Naive thymus-derived CD4-positive, alpha-beta T cell (primary cell): ENCODE measurements at places on chromosomes 7 and 10.
A peak's percentile ranks its signal among the peaks of the same experiment; 100 is the strongest.

GRCh38 chr10:128950159-128950915 is 516.7 kb upstream of the MGMT start:
- no peak for DNase-seq

- DNase-seq, result peak; percentile 48
Observed at GRCh38 chr10:132142396-132143161, 44.2 kb upstream of the DPYSL4 start.

- DNase-seq, result peak; percentile 37
Observed at GRCh38 chr10:97081621-97082235, 104.0 kb downstream of the SLIT1 start.

- DNase-seq, result no peak
Observed at GRCh38 chr7:151095828-151096475, 9.7 kb downstream of the AGAP3 start.

DNA sequence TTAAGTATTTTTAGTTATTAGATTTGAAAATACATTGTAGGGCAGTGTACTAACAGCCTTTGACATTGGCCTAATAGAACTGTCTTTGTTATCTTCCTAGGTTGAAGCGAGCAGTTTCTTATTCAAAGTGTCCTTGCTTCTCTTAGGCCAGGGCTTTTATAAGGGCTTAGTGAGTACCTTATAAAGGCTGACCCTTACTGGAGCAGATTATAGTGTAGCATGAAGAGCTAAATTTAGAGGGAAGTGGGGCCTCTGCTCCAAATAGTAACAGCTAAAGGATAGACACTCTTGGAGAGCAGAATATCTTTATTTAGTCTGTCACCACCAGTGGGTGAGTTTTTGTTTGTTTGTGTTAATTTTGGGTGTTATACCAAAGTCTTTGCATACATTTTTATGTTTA is 15.9 kb downstream of the BZW2 start:
- DNase-seq, result no peak

DNA sequence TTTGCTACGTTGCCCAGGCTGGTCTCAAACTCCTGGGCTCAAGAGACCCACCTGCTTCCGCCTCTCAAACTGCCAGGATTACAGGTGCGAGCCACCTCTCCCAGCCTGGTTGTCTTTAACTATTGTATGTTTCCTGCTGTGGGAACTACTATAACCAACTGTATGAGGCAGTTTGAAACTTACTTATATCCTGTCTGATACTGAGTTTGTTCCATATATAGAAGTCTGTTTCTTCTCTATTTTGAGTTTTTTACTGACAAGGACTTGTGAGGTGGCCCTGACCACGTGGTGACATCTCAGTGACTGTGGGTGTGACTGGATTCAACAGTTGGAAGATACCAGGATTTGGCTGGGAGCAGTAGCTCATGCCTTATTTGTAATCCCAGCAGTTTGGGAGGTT is 14.2 kb downstream of the FBH1 start:
- DNase-seq, result no peak

GRCh38 chr10:54262726-54263125 is 538.3 kb downstream of the PCDH15 start:
- no peak for DNase-seq

DNA sequence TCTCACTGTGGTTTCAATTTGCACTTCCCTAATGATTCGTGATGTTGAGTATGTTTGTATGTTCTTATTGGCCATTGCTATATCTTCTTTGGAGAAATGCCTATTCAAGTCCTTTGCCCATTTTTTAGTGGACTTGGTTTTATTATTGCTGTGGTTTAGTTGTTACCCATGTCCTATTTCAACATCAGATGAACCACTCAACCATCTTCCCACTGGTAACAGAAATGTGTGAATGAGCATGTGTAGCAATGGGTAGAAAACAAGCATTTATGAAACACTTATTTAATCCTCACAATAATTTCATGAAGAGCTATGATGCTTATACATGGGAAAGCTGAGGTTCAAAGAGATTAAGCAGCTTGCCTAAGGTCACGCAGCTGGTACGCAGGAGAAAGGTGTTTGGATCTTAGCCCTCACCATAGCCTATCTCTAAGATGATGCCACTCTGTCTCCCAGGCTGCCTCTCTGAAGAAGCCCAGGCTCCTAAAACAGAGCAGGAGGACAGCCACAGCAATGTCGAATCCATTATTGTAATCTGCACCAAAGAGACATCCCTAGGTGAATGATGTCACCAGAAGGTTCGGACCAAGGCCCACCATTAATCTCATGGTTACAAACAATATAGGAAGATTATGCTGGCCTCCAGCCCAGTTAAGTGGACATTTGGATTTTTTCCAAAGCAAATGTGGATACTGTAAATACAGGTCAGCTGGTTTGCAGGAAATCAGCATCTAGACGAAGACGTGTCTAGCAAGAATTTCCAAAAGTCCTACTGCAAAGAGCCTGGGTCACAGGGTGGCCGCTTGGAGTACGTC is 447.6 kb upstream of the ZMIZ1 start:
- DNase-seq, result no peak

DNA sequence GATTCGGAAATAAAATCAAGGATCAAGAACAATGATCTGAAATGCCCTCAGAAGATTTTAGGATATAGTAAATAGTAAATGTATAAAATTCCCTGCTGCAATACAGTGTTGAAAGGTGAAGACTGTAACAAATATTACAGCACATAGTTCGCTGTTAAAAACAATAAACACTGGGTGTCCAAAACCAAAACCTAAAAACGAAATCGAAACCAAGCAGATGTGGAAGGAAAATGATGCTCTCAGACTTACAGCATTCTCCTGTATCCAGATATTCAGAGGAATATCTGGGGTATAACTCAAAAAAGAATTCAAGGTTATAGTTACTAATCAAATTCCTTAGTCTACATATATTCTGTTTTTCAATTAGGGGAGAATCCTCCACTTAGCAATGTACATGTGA is 708.1 kb upstream of the PCDH15 start:
- no peak for DNase-seq

- DNase-seq, result no peak
Observed at GRCh38 chr10:62224606-62225005, 44.0 kb downstream of the RTKN2 start.

- no peak for DNase-seq
Observed at GRCh38 chr7:40640566-40640965, 505.8 kb downstream of the SUGCT start.

- DNase-seq, result no peak
Observed at GRCh38 chr7:108467391-108467790, 11.2 kb upstream of the NRCAM start.

DNA sequence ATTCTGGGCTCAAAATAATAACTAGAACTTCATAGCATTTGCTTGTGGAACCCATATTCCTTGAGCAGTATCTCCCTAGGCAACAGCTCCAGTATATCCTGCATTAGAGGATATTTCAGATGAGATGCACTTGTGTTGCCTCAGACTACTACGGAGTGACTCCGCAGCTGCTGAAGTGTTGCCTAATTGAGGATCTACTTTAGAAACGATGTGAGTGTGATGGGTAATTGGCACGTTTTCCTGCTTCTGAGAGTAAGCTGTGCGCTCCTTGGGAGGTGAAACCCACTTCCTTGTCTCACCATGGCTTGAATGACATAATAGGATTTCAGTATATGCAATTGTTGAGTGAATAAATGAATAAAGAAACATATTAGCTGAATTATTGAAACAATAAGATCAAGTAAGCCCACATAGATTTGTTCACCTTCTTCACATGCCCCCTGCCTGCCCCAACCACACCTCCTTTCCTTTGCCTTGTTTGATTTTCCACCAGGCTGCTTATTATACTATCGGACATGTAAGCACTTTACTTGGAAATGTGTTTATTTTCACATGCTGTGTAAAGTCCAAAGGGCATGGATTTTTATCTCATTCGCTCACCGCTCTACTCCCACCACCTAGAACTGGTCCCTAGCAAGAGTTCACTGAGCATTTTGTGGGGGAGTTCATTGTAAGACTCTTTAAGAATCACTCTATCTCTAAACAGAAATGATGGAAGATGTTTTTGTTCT is 303.8 kb downstream of the KCNMA1 start:
- no peak for DNase-seq

GRCh38 chr10:1966712-1967376 is 229.5 kb upstream of the ADARB2 start:
- DNase-seq, result no peak

GRCh38 chr7:75984130-75985008 is 10.0 kb downstream of the TMEM120A start:
- DNase-seq, result no peak

DNA sequence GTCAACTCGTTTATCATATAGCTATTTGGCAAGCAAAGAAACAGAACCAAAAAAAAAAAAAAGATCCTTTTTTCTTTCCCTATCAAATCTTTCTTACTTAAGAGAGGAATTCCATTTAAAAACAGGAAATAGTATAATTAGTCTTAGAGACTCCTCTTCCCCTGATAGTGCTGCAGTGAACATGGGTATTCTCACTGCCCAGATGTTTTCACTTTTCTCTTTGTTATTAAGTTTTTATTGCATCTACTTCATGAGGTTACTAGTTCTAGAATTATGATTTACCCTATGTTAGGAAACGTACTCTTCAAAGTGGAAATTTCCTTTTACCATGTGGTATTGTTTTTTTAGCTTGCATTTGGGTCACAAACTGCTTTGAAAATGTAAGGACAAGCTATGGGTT is 8.5 kb downstream of the CASP2 start:
- DNase-seq, result no peak

- no peak for DNase-seq
Observed at GRCh38 chr7:155637155-155637554, 7.3 kb upstream of the RBM33 start.

- no peak for DNase-seq
Observed at GRCh38 chr7:44383566-44383965, 58.2 kb upstream of the CAMK2B start.

DNA sequence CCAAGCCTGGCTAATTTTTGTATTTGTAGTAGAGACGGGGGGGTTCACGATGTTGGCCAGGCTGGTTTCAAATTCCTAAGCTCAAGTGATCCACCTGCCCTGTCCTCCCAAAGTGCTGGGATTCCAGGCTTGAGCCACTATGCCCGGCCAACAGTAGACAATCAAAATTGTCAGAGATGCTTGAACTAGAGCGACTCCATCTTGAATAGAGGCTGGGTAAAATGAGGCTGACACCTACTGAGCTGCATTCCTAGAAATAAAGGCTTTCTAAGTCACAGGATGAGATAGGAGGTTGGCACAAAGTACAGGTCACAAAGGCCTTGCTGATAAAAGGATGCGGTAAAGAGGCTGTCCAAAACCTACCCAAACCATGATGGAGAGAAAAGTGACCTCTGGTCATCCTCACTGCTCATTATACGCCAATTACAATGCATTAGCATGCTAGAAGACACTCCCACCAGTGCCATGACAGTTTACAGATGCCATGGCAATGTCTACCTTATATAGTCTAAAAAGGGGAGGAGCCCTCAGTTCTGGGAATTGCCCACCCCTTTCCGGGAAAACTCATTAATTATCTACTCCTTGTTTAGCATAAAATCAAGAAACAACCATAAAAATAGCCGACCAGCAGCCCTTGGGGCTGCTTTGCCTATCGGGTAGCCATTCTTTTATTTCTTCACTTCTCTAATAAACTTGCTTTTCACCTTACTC is 134.5 kb downstream of the BAMBI start:
- no peak for DNase-seq

- DNase-seq, result no peak
Observed at GRCh38 chr7:129168231-129169021, 20.0 kb upstream of the SMO start.

GRCh38 chr7:88969167-88969566 is 173.6 kb upstream of the TEX47 start:
- no peak for DNase-seq

DNA sequence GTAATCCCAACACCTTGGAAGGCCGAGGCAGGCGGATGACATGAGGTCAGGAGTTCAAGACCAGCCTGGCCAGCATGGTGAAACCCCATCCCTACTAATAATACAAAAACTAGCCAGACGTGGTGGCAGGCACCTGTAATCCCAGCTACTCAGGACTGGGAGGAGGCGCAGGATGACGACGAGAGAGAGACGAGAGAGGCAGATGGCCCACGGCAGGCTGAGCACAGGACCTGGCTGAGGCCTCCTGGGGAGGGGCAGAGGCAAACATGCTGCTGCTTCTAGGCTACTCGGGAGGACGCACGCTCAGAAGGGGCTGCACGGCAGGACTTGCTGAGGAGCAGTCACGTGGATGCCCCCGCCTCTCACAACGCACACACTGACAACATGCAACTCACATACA is 22.4 kb downstream of the DIP2C start:
- no peak for DNase-seq

GRCh38 chr7:80830584-80831285 is 88.1 kb downstream of the SEMA3C start:
- no peak for DNase-seq

DNA sequence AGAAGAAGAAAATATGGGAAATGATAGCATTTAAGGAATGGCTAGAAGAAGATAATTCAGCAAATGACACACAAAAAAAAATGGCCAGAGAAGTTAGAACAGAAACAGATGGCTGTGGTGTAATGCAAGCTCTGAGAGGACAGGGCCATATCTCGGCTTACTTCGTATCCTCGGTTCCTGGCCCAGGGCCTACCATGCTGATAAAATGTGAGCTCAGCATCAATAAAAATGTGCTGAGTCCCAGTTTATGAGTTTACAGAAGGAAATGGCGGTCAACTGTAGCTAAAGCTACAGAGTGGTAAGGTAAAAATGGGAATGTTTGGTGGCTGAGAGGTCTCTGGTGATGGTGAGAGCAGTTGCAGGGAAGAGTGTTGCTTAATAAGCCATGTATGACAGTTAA is 40.8 kb downstream of the HBP1 start:
- no peak for DNase-seq

DNA sequence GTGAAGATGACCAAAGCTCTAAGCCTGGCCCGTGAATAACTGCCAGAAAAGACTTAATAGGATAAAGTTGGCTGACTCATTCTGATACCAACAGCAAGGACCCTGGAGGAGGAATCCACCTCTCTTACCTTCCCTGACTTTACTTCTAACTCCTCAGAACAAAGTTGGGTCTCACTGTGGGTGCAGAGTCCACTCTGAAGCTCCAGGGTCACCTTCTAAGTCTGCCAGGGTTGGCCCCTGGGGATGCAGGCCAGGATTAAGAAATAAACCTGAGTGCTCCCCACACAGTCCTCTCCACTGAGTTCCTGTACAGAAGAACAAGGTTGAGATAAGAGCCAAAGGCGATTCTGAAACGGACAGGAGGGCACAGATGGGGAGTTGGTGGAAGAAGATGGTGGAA is 54.4 kb downstream of the GPR26 start:
- DNase-seq, result no peak

DNA sequence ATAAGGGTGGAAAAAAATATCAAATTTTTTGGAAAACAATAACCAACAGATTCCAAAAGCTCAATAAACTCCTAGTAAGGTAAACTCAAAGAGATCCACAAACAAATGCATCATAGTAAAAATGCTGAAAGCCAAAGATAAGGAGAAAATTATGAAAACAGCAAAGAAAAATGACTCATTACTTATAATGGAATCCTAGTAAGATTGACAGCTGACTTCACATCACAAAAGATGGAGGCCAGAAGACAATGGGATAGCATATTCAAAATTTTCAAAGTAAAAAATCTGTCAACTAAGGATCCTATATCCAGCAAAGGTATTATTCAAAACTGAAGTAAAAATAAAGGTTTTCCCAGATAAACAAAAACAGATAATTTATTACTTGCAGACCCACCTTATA is 183.4 kb upstream of the VIPR2 start:
- DNase-seq, result no peak

GRCh38 chr10:13046851-13047528 is 45.5 kb upstream of the CCDC3 start:
- DNase-seq, result no peak

- DNase-seq, result no peak
Observed at GRCh38 chr7:3721422-3721821, 420.4 kb downstream of the SDK1 start.
